Activated CD4-positive, alpha-beta T cell treated with anti-CD3 and anti-CD28 coated beads for 36 hours (primary cell): ENCODE measurements at places on chromosomes 6 and 20. TPM values are rescaled to one million over a fixed set of nuclear protein-coding genes. Genes with fewer than 3 reads are reported as not detected.

DNA sequence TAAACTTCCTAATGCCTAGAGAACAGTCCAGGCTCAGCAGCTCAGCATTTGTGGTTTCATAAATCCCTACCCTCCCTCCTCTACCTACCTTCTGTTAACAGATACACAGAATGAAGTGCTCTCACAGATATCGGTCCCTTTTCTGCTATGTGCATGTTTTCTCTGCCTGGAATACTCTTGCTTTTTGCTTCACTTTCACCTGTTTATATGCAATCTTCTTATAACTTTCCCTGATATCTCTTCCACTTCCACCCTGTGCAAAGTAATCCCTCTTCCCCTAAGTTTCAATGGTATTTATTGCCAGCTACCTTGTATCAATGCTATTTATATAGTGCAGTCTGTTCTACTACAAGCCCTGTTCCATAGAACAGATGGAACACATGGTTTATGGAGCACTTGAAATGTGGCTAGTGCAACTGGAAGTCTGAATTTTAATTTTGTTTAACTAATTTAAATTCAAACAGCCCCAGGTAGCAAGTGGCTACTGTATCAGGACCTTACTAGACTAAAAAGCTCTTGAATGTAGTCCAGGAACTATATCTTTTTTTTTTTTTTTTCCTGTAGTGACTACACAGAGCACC lies 3.1 kb upstream of the TAB2 start:
- H3K27me3 ChIP-seq, result no peaks in the 10 kb centered on the region
- no peak overlapping the region for H3K27ac ChIP-seq
- peaks cover 7% of the 10 kb centered on the region for H3K4me1 ChIP-seq
- H3K4me3 ChIP-seq, result no peak overlapping the region

DNA sequence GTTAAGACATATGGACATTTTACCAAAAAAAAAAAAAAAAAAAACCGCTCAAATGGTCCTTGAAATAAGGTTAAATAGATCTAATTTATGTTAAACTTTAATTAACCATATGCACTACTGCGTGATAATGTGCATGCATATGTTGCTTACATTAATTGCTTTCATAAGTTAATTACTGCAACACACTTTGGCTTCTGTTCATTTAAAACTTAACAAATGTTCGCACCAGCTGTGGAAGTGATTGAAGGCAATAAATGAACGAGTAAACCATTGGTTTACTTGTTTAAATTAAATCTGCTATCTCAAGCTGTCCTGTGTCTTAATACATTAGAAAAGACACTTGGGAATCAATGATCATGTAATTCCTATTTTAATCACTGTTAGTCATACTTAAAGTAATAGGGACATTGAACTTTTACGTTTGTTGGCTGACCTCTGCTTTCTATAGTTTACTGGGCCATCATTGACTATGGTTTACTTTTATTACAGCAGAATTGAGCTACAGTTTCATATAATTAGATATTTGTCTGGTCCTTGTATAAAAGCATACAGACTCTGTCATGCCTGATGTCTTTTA lies 294.7 kb downstream of the KHDC1L start:
- no peaks in the 10 kb centered on the region for H3K4me1 ChIP-seq
- H3K4me3 ChIP-seq, result no peak overlapping the region
- no peaks in the 10 kb centered on the region for H3K36me3 ChIP-seq
- H3K27me3 ChIP-seq, result no peaks in the 10 kb centered on the region
- no peak for DNase-seq

DNA sequence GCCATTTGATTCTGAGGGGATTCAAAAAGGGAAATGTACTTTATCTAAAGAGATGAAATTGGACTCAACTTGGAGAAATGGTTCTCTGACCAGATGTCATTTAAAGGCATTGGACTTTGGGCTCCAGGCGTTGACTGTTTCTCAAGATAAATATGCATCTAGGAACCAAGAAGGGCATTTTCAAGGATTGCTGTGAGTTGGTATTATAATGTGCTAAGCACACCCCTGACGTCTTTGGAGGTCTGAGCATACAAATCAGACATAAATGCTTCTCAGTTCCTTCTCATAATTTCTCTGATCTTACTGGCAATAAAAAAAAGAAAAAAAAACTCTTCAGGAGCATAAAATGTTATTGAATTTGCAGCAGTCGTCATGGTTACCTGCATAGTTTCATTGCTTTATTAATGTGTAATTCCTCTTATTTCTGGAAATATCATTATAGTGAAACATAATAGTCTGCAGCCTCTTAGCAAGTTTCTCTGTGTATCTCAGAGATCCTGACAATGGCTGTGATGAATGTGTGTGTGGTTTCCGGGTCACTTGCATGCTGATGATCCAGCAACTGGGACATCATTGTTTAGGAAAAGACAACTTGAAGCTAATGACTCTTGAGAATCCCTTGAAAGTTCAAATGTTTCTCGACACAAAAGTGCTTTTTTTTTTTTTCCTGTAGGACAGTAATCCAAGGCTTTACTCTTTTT lies 136.0 kb downstream of the AIG1 start:
- DNase-seq, result no peak
- H3K27ac ChIP-seq, result no peak overlapping the region
- peaks cover 2% of the 10 kb centered on the region for H3K36me3 ChIP-seq
- H3K4me1 ChIP-seq, result peaks cover 20% of the 10 kb centered on the region
- no peaks in the 10 kb centered on the region for H3K27me3 ChIP-seq

DNA sequence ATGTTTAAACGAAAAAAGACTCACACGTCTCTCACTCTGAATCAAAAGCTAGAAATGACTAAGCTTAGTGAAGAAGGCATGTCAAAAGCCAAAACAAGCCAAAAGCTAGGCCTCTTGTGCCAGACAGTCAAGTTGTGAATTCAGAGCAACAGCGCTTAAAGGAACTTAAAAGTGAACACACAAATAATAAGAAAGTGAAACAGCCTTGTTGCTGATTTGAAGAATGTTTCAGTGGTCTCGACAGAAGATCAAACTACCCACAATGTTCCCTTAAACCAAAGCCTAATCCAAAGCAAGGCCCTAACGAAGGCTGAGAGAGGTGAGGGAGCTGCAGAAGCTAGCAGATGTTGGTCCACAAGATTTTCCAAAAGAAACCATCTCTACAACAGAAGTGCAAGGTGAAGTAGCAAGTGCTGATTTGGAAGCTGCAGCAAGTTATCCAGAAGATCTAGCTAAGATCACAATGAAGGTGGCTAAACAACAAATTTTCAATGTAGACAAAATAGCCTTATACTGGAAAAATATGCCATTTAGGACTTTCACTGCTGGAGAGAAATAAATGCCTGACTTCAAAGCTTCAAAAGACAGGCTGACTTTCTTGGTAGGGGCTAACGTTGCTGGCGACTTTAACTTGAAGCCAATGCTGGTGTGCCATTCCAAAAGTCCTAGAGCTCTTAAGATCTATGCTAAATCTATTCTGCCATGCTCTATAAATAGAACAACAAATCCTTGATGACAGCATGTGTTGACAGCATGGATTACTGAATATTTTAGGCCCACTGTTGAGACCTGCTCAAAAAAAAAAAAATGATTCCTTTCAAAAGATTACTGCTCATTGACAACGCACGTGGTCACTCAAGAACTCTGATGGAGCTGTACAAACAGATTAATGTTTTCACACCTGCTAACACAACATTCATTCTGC lies 40.3 kb downstream of the SEC63 start:
- no peak overlapping the region for H3K4me3 ChIP-seq
- peaks cover 14% of the 10 kb centered on the region for H3K4me1 ChIP-seq
- H3K27ac ChIP-seq, result peak overlapping the region; percentile 26
- no peaks in the 10 kb centered on the region for H3K27me3 ChIP-seq
- DNase-seq, result peak; percentile 29

SIM1 gene
- total RNA-seq, result not detected

GRCh38 chr6:161396539-161396938 lies 122.7 kb upstream of the AGPAT4 start:
- H3K36me3 ChIP-seq, result no peaks in the 10 kb centered on the region
- no peak for DNase-seq
- peaks cover 5% of the 10 kb centered on the region for H3K27me3 ChIP-seq
- H3K27ac ChIP-seq, result no peak overlapping the region
- H3K4me3 ChIP-seq, result no peak overlapping the region
- no peaks in the 10 kb centered on the region for H3K4me1 ChIP-seq

DNA sequence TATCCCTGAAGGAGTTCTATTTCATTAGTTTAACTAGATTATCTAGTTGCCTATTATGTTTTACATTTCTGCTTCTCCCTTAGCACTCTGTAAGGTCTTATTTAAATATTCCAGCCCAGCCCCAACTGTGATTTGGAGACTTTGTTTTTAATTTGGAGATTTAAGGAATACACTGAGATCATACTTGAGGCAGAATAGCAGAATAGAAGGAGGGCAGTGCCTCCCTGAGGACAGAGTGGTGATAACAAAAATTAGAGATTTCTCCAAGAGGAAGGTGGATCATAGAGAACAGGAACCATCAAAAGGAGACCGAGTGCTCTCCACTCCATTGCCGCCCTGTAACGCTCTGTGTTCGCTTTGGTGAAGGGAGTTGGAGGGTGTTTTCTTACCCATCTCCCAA lies 14.8 kb upstream of the CD164 start:
- H3K4me1 ChIP-seq, result peaks cover 6% of the 10 kb centered on the region
- no peak for DNase-seq
- H3K27ac ChIP-seq, result no peak overlapping the region

DNA sequence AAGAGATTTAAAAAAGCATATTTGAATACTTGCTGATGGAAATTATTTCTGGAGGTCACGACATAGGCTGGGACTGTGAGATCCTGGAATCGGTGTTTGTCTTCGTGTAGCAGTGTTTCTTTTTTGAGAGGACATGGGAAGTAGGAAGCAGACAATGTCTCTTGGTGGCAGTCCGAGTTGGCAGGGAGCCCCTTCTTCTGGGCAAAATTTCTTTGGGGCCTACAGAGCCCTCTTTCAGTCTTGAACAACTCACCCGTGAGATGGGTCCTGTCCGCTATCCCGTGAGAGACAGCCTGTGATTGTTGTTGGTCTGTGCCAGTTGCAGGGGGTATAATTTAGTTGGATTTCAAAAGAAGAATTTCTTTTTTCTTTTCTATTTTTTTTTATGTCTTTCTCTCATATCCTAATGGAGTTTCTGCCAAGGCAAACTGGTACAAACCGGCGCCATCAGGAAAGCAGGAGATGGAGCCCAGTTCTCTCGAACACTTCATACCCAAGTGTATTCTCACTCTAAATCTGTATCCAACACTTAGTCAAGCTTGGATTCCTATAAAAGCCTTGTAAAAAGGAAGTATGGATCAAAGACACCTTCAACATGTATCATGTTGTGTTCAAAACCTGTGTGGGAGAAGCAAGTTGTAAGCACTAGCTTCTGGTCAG lies 785.1 kb downstream of the MAFB start:
- H3K36me3 ChIP-seq, result no peaks in the 10 kb centered on the region
- H3K4me1 ChIP-seq, result no peaks in the 10 kb centered on the region
- peaks cover 7% of the 10 kb centered on the region for H3K27me3 ChIP-seq

GRCh38 chr20:34881689-34882088 lies 5.3 kb downstream of the ACSS2 start:
- DNase-seq, result no peak
- H3K4me1 ChIP-seq, result peaks cover 21% of the 10 kb centered on the region
- no peak overlapping the region for H3K27ac ChIP-seq
- H3K36me3 ChIP-seq, result peaks cover 16% of the 10 kb centered on the region
- no peaks in the 10 kb centered on the region for H3K27me3 ChIP-seq

GRCh38 chr20:49582413-49583334 lies 14.7 kb upstream of the PTGIS start:
- DNase-seq, result no peak
- no peaks in the 10 kb centered on the region for H3K4me1 ChIP-seq
- H3K27me3 ChIP-seq, result peaks cover 8% of the 10 kb centered on the region
- no peak overlapping the region for H3K27ac ChIP-seq

SIRPB2 gene
- total RNA-seq, result not detected

DNA sequence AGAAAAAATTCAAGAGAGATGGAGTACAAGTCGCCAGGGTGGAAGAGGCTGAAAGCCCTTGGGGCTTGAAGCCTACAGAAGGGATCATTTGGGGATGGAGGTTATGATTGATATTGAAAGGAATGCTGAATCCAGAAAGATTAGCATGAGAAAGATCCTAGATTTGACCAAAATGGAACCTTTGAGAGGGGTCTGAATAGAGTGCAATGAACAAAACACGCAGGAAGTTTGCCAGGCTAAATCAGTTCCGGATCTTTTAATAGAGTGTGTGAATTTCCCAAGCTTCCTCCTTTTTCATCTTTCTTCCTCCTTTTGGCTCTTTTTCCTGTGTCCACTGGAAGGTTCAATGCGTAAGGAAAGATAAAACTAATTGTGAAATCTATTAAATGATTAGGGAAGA lies 15.3 kb downstream of the IPCEF1 start:
- H3K27ac ChIP-seq, result no peak overlapping the region
- H3K27me3 ChIP-seq, result peaks cover 12% of the 10 kb centered on the region
- H3K36me3 ChIP-seq, result no peaks in the 10 kb centered on the region
- H3K4me3 ChIP-seq, result no peak overlapping the region
- no peaks in the 10 kb centered on the region for H3K4me1 ChIP-seq

- no peak overlapping the region for H3K4me3 ChIP-seq
- peaks cover 2% of the 10 kb centered on the region for H3K36me3 ChIP-seq
- H3K27ac ChIP-seq, result peak overlapping the region; percentile 52
- DNase-seq, result peak; percentile 20
- peaks cover 2% of the 10 kb centered on the region for H3K27me3 ChIP-seq
These were observed 170.2 kb downstream of the ZDHHC14 start for GRCh38 chr6:157551041-157551832.

- no peaks in the 10 kb centered on the region for H3K27me3 ChIP-seq
- no peak for DNase-seq
- no peaks in the 10 kb centered on the region for H3K36me3 ChIP-seq
- H3K27ac ChIP-seq, result no peak overlapping the region
- H3K4me3 ChIP-seq, result no peak overlapping the region
These were observed 438.0 kb upstream of the ZNF337 start for GRCh38 chr20:26134606-26135005.

SIRPA gene
- total RNA-seq, result not detected

GRCh38 chr20:45427236-45428149 lies 11.6 kb downstream of the PIGT start:
- DNase-seq, result no peak
- H3K4me1 ChIP-seq, result peaks cover 5% of the 10 kb centered on the region
- H3K27me3 ChIP-seq, result no peaks in the 10 kb centered on the region

GRCh38 chr6:34304164-34304563 lies 55.4 kb upstream of the SMIM29 start:
- H3K4me3 ChIP-seq, result no peak overlapping the region
- H3K4me1 ChIP-seq, result peaks cover 4% of the 10 kb centered on the region
- no peak overlapping the region for H3K27ac ChIP-seq
- no peaks in the 10 kb centered on the region for H3K27me3 ChIP-seq

DNA sequence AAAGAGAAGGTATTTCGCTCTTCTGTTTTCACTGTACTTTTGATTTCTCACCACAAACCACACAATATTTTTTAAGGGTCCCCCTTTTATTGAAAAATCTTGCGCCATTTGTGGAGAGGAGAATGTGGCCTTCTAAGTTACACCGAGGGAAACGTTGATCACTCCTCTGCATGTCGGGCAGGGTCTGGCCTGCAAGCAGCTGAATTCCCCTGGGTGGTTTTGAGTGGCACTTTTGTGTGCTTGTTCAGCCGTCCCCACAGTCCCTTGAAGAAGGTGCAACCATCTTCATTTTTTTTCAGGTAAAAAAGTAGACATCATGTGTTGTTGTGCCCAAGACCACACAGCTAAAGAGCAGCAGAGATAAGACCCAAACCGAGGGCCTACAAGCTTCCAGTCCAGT lies 6.1 kb downstream of the GPR31 start:
- H3K4me1 ChIP-seq, result peaks cover 30% of the 10 kb centered on the region
- H3K27ac ChIP-seq, result no peak overlapping the region
- H3K36me3 ChIP-seq, result no peaks in the 10 kb centered on the region
- no peak for DNase-seq
- H3K27me3 ChIP-seq, result peaks cover 6% of the 10 kb centered on the region

GRCh38 chr6:123997223-123997622 lies 193.6 kb downstream of the NKAIN2 start:
- DNase-seq, result no peak
- no peaks in the 10 kb centered on the region for H3K36me3 ChIP-seq
- H3K4me3 ChIP-seq, result no peak overlapping the region
- H3K27me3 ChIP-seq, result no peaks in the 10 kb centered on the region
- no peak overlapping the region for H3K27ac ChIP-seq
